ENCODE measurements at places on chromosomes 3 and 15. TPM values are rescaled to one million over a fixed set of nuclear protein-coding genes. Genes with fewer than 3 reads are reported as not detected.

The GP5 gene
- not detected for total RNA-seq

DNA sequence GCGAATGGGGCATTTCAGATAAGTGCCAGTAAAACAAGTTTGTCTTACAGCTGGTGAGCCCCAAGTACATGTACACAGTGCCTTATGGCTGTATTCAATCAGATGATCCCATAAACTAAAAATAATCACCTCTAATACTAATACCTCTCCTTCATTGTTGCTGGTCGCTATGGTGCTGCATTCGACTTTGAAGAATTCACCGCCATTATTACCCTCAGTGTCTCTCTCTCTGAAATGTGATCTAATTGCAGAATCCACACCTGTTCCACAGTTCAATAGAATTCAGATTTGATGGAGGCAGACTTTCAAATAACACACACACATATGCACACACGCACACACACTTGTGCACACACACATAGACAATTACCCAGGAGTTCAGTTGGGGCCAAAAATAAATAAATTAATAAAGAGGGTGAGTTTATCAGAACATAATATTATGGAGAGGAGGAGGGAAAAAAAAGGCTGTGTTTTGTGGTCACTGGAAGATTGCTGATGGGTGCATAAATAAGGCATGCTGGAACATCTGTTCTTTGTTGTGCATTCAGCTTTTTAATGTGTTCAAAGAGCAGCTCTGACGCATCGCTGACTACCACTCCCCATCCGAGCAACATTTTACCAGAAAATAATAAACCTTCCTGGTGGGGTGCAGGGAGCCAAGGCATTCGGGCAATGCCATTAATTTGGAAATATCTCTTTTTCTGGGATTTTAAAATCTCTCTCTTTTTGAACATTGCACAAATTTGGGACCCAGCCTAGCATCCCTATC is 235.7 kb downstream of the SATB1 start:
- DNase-seq = no peak

DNA sequence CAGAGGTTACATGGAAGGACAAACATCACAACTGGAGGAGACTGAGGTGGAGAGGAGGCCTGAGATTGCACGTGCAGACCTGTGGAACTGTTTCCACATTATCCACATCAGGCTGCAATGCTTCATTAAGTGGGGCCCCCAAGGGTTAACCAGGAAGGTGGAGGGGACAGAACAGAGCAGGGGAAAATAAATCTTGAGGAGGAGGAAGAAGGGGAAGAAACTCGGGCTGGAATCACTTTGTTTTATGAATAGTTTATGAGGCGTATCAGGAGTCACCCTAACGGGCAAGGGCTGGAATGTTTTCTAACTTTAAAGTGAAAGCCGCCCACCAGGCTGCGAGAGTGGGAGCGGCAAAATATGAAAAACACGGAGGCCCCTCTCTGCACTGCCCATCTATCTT is 154.9 kb downstream of the WNT5A start:
- DNase-seq = no peak

The GCNT3 gene
- not detected for total RNA-seq

DNA sequence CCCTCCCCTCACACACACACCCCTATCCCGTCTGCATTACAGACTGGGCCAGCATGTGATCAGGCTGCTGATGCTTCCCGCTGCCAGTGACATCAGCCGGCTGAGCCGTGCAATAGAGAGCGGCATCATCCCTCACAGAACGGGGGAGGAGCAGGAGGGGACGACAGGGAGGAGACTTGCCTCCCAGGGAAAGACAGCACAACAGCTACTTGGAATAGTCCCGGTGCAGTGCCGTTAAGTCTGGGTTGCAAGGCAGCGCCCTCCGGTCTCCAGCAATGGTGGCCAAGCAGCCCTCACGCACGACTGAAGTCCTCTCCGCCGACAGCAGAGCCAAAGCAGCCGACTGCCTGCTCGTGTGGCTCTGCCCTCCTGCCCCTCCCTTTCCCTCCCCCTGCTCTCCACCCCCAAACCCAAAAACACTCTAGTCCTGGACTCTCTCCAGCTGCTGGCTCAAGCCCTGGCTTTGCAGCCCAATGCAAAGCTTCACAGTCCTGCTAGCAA is 31.5 kb upstream of the RPS17 start:
- peak; percentile 78 for DNase-seq

The DUOXA1 gene
- total RNA-seq = 0.68 TPM

The LOXL1 gene
- 15.9 TPM for total RNA-seq

DNA sequence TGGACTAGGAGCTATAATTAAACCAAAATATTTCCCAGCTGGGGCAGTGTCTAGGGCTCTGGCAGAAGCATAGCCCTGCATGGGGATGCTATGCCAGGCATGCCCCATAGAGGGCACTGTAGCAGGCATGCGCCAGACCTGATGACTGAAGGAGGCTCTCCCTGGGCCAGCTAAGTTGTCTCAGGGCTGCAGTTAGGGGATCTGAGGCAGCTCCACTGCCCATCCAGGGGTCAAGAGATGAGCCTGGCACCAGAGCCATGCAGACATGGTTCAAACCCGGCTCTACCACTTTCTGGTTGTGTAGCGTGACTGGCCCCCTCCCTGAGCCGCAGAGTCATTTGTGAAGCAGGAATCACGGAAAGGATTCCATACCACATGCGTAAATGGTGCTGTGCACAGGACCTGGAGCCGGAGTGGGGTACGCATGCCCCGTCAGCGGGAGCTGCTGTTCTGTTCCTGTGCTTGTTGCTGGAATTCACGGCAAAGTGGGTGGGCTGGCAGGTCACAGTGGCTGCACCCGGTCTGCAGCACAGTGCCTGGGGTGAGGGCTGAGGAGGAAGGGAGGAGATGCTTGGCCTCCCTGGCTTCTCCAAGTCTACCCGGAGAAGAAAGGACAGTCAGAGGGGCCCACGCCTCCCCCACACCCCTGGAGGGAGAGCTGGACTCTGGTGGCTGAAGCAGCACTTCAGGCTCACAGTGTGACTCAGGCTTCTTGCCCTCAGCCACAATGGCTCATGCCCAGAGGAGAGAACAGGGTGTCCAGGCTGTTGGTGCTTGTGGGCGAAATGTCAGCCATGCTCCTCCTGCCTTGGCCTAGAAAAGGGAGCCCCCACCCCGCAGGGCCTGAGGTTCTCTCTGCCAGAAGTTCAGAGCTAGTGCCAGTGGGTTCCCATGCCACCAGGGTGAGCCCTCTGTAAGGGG is 43.1 kb downstream of the DNASE1L3 start:
- peak; percentile 79 for DNase-seq

The SPINK8 gene
- not detected for total RNA-seq

The PPP1R14D gene
- total RNA-seq = not detected

GRCh38 chr3:98026425-98027084 is 8.6 kb downstream of the GABRR3 start:
- DNase-seq = no peak

- DNase-seq = no peak
Observed at GRCh38 chr15:31439328-31439727, 112.7 kb downstream of the KLF13 start.

The ATP13A5 gene
- total RNA-seq = not detected

GRCh38 chr3:82462977-82463376 is 701.5 kb upstream of the GBE1 start:
- no peak for DNase-seq

The ZNF385D gene
- total RNA-seq = 2.6 TPM

DNA sequence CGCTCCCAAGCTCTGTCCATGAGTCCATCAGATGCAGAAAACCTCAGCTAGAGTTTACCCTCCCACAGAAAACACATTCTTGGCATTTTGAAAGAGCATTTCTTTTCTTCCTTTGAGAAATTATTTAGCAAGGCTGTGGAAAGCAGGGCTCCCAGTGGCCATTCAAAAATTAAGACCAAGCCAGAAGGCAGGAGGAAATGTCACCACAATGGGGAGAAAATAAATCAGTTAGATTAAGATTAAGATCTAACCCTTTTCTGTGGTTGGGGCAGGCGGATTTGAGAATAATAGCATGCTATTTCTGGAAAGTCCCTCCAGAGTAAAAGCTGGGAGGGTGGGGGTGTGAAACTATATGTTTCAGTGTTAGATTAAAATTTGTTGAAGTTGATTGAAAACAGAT is 20.2 kb downstream of the LRIG1 start:
- DNase-seq = no peak

DNA sequence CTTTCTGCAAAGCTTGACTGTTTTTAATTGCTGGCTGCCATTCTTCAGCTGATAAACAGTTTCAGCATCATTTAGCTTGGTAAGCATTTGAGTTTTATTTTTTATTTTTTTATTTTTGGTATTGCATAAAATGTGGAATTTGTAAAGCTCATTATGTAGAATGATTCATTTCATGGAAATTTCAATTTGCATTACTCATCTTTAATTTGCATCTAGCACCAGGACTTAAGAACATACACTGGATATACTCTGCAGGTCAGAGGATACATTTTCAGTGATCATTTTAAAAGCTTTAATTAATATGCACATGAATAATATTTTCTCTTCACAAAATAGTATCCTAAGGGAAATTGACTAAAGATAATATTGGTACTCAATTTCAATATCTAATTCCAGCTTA is 732.4 kb upstream of the BCHE start:
- DNase-seq = no peak
